ENCODE measurements at places on chromosomes 11 and 22.

DNA sequence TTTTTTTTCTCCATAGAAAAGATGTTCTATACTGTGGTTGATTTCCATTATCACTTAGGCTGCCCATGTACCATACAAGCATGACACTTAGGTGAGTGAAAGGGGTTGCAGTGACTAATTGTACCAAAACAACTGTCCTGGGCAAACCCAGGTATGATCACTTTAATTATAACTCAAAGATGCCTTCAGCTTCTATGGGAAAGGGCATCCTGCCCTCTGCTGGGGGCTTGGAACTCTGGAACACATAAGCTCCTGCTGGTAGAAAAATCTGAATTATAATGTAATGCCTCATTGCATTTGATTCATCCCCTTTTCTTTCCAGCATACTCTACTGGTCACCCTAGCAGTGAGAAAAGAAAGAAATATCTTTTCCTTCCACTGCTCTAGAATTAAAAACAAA is 206.3 kb downstream of the DDX10 start:
- no peak for DNase-seq

DNA sequence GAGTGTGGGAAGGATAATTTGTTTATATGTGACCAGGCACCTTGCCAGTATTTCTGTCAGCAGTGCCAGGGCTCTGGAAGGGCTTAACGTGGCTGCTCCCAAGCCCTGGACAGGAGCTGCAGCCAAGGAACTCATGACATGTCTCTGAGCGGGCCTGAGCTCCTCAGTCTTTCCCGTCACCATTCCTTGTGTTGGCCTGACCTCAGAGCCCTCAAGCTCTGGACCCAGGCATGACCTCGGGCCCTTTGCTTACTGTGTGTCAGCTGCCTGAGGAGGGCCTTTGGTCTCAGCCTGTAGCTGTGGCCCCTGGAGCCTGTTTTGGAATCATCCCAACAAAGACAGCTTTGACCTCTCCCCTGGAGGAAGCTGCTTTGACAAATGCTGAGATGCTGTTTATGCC is 264.1 kb upstream of the PLET1 start:
- DNase-seq, result no peak

GRCh38 chr22:39155421-39155820 is 2.9 kb upstream of the CBX7 start:
- no peak for DNase-seq

GRCh38 chr22:38694940-38695339 is 5.8 kb downstream of the JOSD1 start:
- DNase-seq, result no peak

DNA sequence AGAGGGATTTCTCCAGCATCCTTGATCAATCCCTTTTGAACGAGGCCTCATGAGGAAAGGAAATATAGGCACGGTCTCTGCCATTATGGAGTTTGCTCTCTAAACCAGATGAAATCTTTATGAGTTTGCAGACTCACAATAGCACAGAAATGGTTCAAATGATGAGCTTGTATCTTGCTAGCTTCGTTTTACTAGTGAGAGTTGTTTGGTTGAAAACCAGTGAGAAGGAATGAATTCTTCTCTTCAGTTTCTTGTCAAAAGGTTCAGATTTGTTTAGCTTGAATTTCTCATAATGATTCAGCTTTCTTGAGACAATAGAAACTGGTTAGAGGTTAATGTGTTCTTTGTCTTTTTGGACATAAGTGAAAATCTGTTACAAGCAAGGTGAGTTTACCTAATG is 92.7 kb downstream of the ZBTB16 start:
- DNase-seq, result no peak

- DNase-seq, result no peak
These were observed 64.1 kb downstream of the PPP6R3 start for GRCh38 chr11:68524681-68525080.

- no peak for DNase-seq
These were observed 16.1 kb downstream of the MICAL2 start for GRCh38 chr11:12126344-12127019.

DNA sequence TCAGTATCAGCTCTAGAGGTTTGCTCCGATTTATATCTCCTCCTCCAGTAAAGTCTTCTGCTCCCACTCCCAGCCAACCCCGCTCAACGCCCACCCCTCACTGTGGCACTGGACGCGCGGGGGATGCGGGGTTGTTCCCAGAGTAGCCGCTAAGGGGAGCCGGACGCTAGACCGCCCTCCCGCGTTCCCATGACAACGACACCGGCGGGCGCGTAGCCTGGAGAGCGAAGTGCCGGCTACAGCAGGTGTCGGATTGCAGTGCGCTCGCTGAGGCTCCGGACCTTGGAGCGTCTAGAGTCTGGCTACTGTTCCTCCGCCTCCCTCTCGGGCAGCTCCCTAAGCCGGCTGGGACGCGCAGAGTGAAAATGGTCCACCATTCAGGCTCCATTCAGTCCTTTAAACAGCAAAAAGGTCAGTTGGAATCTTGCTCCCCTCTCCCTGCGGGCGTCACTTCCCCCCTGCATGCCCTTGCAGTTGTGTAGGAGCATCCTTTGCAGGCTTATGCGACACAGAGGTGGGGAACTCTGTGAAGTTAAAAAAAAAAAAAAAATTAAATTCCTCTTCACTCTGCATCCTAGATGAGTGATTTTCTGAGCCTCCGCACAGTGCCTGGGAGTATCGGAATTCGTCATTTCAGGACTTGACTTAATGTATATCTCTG is at the start of gene ANO3:
Gene ANO3 (plus strand): TSS at position 220 of the 661 bp plus-strand sequence. CDS start 146 bp downstream, at position 366.
- no peak for DNase-seq

GRCh38 chr22:36352803-36353507 is 34.8 kb downstream of the MYH9 start:
- no peak for DNase-seq

DNA sequence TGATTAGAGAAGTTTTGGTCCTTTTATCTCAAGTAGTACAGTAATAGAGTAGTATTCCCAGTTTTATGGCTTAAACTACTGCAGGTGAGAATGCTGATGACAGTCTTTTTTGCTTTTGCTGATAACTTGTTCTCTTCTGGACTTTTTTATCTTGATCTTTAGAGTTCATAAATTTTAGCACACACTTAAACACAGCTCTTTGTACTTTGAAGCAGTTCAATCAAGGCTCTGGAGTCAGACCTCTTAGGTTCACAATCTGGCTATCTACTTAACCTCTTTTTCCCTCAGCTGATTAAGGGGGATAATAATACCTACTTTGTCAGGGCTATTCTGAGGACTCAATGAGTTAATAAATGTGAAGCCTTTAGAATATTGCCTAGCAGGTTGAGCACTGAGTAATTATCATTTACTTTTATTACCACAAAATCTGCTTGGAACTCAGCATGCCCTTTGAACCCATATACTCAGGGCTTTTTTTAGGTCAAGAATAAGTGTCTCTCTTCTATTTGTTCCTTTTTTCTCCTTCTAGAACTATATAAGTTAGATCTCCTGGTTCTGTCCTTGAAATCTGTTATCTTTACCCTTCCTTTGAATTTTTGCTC is 51.9 kb downstream of the CSTF3 start:
- no peak for DNase-seq

DNA sequence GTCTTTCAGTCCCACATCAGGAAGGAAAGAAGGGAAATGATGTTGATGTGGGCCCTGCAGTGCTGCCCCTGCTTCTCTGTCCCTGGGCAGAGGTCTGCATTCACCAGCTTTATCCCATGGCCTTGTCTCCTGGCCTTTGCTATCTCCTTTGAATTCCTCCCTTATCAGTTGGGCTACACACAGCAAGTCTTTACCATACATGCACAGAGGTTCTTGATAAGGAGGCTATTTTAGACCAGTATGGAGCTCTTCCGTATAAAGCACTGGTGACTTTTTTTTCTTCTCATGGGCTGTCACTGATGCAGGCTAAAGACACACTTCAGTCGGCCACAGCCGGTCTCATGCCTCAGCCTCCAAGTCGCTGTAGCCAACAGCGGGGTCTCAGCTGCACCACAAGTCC is 20.2 kb downstream of the MYO18B start:
- no peak for DNase-seq

DNA sequence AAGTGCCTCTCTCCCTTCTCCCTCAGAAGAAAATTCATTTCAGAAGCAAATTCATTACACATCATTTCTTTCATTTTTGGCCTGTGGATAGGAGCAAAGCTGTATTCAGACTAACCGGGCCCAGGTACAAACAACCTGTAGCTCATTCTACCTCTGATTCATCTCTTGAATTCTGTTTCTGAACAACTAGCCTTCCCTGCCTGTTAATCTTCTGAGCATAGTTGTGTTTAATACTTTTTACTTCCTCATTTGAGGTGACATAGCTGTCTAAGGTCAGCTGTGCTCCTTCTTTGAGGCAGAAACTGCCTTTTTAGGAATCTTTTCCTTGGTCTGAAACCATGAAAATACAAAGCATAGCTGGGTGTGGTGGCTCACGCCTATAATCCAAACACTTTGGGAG is 12.6 kb upstream of the IL18BP start:
- DNase-seq, result no peak

- DNase-seq, result no peak
These were observed 7.4 kb upstream of the CDC42BPG start for GRCh38 chr11:64851831-64852351.

- no peak for DNase-seq
These were observed 36.4 kb upstream of the CWF19L2 start for GRCh38 chr11:107494055-107494454.

DNA sequence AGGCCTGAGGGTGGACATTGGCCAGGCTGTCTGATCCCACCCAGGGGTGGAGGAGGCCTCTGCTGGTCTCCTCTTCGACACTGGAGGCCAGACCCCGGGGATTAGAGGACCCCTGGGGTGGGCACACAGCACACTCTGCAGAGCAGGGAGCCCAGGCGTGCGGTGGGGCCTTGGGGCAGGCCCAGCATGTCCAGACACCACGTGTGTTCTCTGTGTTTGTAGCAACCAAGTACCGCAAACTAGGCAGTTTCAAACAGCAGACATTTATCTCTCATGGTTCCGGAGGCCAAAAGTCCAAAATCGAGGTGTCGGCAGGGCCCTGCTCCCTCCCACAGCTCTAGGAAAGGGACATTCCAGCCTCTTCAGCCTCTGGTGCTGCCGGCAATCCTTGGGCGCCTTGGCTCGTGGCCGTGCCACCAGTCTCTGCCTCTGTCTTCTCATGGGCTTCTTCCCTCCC is 1.5 kb downstream of the PANX2 start:
- DNase-seq, result no peak

DNA sequence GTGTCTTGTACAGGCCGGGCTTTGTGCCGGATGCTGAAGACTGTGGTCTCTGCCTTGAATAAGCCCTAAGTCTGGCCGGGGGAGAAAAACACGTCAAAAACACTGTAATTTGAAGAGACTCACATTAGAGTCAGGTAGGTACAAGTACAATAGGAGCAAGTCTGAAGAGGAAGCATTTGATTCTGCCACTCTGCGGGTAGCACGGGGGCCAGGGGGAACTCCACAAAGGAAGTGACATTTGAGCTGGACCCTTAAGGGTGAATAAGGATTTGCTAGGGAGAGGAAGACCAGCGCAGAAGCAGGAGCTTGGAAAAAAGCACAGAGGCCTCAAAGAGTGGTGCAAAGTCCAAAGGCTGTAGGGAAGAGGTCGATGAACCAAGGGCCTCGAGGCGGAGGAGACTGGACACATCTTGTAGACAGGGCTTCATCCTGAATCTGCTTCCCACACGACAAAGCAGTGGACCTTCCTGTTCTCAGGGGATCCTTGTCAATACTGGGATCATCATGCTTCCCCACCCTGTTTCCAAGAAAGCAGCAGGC is 38.7 kb downstream of the BUD13 start:
- DNase-seq, result no peak

DNA sequence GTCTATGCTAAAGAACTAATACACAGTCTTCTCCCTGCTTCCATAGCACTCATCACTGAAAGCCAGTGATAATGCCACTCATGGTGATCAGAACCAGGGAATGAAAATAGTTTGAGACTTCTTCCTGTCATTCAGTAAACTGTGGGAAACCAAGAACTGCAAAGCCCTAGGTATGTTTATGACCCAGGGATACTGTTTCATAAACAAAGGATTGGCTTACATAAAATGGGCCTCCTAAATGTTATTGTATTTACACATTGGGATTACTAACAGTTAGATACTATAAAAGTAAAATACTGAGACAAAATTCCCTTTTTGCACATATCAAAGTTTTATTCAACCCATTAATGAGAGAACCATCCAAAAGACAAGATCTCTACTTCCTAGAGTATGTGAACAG is 21.3 kb upstream of the CWF19L2 start:
- no peak for DNase-seq

DNA sequence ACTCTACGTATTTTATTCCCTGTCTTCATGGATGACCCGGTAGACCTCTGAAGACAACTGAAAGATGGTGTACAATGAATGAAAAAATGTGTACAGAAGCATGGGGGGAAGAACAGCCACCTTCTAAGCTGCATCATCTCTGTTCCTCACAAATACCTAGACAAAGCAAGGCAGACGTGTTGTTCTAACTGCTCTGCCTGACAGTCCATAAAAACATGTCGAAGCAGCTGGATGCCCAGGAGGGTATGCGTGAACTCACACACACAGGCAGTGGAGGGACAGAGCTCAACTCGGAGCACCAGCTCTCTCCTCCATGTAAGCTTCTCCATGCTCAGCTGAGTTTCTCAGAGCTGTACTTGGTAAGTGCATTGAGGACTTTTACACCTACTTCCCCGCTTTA is 327.4 kb downstream of the CTTN start:
- no peak for DNase-seq

GRCh38 chr11:101323997-101324396 is 194.4 kb upstream of the PGR start:
- DNase-seq, result no peak

- no peak for DNase-seq
These were observed 5.1 kb downstream of the MB start for GRCh38 chr22:35611891-35612576.

- no peak for DNase-seq
These were observed 6.2 kb downstream of the B3GNT6 start for GRCh38 chr11:77040401-77040777.

DNA sequence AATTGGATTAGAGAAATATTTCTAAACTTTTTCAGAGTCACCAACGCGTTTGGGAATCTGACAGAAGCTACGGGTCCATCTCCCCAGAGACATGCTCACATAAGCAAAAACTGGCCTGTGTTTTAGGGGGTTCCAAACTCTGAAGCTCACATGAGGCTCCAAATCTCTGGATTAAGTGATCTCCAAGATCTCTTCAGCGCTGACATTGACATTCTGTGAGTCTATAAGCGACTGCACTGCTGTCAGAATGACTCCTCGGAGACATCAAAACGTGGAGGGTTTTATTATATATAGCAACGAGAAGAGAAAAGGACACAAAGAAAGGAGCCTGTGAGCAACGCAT is 642 bp upstream of the SIK2 start:
- no peak for DNase-seq

DNA sequence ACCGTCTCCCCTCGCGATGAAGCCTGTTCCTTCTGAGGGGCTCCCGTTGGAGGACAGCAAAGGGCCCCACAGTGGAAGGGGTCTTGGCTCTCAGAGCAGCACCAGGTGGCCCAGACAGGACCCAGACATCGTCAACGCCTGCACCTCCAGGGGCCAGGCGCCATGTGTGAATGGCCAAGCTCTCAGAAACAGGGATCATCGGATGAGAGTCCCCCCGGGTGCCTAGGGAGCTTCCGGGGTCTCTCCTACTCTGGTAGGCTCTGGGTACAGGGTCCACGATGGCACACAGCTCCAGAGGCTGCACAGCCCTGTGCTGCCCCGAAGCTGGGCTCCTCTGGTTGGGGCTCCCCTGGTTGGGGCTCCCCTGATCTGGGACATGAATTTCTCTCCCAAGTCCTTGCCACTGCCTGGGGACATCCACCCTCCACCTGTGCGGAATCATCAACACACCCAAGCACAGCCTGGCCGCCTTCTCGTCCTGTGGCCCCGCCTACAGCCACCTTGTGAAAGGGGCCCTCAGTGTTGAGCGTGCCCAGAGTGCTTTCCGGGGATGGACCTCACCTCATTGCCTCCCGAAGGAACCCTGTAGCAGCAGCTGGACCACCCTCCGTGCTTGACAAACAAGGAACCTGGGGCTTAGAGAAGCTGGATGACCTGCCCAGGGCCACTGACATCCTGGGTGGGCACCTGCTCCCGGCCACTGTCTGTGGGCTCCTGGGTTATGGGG is 929.0 kb downstream of the BRD1 start:
- DNase-seq, result no peak

All from stimulated activated CD4-positive, alpha-beta T cell treated with anti-CD3 and anti-CD28 coated beads, Interleukin-15, amount 100 ng/mL, for 1 hour (primary cell).